ENCODE measurements at places on chromosomes 12 and 14.

GRCh38 chr14:90815572-90815821, 733 bp downstream of the TTC7B start:
- no peak for DNase-seq

DNA sequence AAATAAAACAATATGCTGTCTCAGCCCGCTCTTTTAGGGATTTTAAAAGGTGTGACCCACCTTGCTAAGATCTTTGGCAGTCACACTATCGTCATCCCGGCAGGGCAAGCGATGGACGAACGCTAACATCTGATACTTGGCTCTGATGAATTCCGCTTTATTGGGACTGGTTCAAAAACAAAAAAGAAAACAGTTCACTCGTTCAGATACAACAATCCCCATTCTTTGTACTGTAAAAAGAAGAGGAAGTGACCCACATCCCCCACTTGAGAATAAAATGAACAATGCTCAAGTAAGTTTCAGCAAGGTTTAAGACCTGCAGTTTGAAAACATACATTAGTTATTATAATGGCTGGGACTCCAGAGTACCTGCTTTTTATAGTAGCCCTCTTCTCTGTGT, 7.3 kb downstream of the GIT2 start:
- DNase-seq = no peak

- no peak for DNase-seq
These were observed 305.4 kb downstream of the PCNX1 start for GRCh38 chr14:71212683-71213107.

- no peak for DNase-seq
These were observed 4.2 kb downstream of the KRT80 start for GRCh38 chr12:52187640-52188039.

- DNase-seq = no peak
These were observed 199.4 kb upstream of the FOXN3 start for GRCh38 chr14:89616425-89616824.

- DNase-seq = no peak
These were observed 23.0 kb upstream of the PRKAB1 start for GRCh38 chr12:119644930-119645329.

GRCh38 chr14:56515739-56516138, 63.9 kb upstream of the TMEM260 start:
- no peak for DNase-seq

GRCh38 chr14:103362780-103363179, 22.4 kb upstream of the MARK3 start:
- no peak for DNase-seq

- peak; percentile 57 for DNase-seq
These were observed 53.8 kb downstream of the GXYLT1 start for GRCh38 chr12:42090899-42091298.

DNA sequence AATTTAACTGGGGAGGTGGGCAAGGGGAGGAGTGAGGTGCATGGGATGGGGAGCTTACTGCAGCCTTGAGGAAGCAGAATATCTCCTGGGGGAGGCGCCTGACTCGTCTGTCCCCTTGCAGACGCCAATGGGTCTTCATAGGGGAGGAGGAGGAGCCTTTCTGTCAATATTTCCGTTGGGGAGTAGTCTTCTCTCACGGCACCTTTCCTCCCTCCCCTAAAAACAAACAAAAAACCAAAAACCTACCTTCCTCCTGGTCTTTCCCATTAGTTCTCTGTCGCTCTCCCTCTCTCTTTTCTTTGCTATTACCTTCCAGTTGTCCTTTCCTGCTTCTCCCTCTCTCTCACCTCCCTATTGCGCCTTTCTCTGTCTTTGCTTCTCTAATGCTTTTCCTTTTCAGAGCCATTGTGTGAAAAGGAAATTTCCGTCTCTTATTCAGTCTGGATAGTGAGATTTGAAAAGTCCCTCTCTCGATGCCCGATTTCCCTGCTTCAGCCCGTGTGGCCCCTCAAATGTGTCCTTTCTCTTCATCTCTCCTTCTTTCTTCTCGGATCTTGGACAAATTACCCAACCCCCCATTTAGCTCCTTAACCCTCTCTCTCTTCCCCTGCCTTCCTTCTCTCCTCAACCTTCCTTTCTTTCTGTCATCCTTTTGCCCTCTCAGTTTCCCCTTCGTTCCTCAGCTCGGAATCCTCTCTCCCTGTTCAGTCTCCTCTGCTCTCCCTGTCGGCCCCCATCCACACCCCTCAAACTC, 5.9 kb downstream of the GPR84 start:
- DNase-seq = no peak

DNA sequence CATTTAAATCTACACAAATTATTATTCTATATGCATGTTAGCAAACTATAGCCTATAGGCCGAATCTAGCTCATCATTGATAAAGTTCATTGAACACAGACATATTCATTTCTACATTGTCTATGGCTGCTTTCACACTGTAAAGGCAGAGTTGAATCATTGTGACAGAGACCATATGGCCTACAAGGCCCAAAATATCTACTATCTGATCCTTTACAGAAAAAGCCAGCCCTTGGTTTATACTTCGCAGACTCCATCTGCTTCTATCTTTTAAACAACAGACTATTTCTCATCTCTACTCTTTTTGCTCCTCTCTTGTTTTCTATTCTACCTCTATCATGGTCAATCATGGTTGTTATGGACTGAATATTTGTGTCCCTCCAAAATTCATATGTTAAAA, 190.7 kb downstream of the EXOC5 start:
- no peak for DNase-seq

- DNase-seq = no peak
These were observed 259.6 kb upstream of the KRR1 start for GRCh38 chr12:75771023-75771422.

All from HFFc6 (cell line).